GM23248 (cell line): ENCODE measurements at places on chromosomes 16 and 17. TPM values are rescaled to one million over a fixed set of nuclear protein-coding genes. Genes with fewer than 3 reads are reported as not detected.
A peak's percentile ranks its signal among the peaks of the same experiment; 100 is the strongest.

DNA sequence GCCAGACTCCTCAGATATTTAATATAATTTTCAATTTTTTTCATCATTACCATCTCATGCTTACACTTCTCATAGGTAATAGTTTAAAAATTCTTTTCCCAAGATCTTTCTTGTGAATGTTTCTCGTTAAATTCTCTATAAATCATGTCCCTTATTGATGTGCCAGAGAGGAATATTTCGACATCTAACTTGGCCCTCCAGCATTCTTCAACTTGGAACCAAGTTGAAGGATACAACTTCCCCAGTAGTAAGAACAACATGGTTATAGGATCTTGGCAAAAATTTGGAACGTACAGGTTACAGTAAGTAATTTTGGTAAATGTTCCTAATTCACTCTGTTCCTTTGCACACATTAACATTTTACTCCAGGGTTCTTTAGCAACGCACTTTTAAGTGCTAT lies 731.8 kb downstream of the CDH11 start:
- no peak overlapping the region for H3K27ac ChIP-seq
- no peaks in the 10 kb centered on the region for H3K27me3 ChIP-seq
- DNase-seq: no peak

DNA sequence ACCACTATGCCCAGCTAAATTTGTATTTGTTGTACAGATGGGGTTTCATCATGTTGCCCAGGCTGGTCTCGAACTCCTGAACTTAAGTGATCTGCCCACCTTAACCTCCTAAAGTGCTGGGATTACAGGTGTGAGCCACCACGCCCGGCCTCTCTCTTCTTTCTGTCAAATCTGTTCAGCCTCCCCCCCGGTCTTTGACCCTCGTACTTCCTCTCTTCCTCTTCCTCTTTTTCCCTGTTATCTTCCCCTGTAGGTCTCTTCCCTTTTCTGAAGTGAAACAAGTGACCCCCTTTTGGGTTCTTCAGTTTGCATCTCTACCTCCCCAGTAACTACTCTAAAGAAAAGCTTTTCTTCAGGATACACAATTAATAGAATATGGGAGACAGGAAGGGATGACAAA lies 31.7 kb upstream of the DHX40 start:
- no peak for DNase-seq
- peaks cover 4% of the 10 kb centered on the region; the same call in 1 of the 2 replicates for H3K27me3 ChIP-seq
- no peak overlapping the region for H3K4me3 ChIP-seq
- H3K36me3 ChIP-seq: no peaks in the 10 kb centered on the region
- H3K4me1 ChIP-seq: no peaks in the 10 kb centered on the region

GRCh38 chr16:67546761-67547422 lies 15.4 kb upstream of the CTCF start:
- H3K4me1 ChIP-seq: no peaks in the 10 kb centered on the region

GRCh38 chr16:4385066-4385788 lies 13.6 kb downstream of the VASN start:
- H3K27me3 ChIP-seq: no peaks in the 10 kb centered on the region
- peaks cover 7% of the 10 kb centered on the region; the same call in 1 of the 2 replicates for H3K36me3 ChIP-seq
- H3K4me1 ChIP-seq: peaks cover 62% of the 10 kb centered on the region
- peak overlapping the region; percentile 90 for H3K27ac ChIP-seq
- H3K4me3 ChIP-seq: no peak overlapping the region

- no peaks in the 10 kb centered on the region for H3K36me3 ChIP-seq
- H3K27ac ChIP-seq: no peak overlapping the region
- H3K27me3 ChIP-seq: no peaks in the 10 kb centered on the region
- DNase-seq: no peak
- H3K4me3 ChIP-seq: no peak overlapping the region
- H3K4me1 ChIP-seq: no peaks in the 10 kb centered on the region
Observed at GRCh38 chr16:661184-661821, 6.6 kb upstream of the RHOT2 start.

XYLT2 gene
- 43.6 and 70.1 TPM in 2 replicates for total RNA-seq

ARL16 gene
- 37.6 and 45.6 TPM in 2 replicates for total RNA-seq

GRCh38 chr16:4790871-4791270 lies 2.7 kb upstream of the SEPTIN12 start:
- no peaks in the 10 kb centered on the region for H3K4me1 ChIP-seq
- H3K36me3 ChIP-seq: no peaks in the 10 kb centered on the region
- no peaks in the 10 kb centered on the region for H3K27me3 ChIP-seq
- no peak for DNase-seq
- no peak overlapping the region for H3K4me3 ChIP-seq

DNA sequence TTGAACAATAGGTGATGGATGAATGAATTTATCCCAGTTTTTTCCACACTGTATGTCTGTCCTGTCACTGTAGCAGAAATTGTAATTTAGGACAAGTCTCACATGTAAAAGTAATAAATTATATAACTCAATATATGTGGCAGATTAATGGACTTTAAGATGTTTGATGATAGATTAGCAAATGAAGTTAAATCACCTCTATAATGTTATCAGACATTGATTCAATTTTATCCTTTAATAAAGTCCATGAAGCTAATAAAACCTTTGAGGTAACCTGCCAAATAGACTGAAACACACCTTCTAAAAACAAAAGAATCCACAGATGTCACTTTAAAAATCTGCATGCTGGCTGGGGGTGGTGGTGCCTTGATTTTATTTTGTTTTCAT lies 83.3 kb upstream of the CORO6 start:
- H3K27me3 ChIP-seq: no peaks in the 10 kb centered on the region
- H3K36me3 ChIP-seq: no peaks in the 10 kb centered on the region
- H3K4me1 ChIP-seq: peaks cover 31% of the 10 kb centered on the region
- DNase-seq: no peak

DNA sequence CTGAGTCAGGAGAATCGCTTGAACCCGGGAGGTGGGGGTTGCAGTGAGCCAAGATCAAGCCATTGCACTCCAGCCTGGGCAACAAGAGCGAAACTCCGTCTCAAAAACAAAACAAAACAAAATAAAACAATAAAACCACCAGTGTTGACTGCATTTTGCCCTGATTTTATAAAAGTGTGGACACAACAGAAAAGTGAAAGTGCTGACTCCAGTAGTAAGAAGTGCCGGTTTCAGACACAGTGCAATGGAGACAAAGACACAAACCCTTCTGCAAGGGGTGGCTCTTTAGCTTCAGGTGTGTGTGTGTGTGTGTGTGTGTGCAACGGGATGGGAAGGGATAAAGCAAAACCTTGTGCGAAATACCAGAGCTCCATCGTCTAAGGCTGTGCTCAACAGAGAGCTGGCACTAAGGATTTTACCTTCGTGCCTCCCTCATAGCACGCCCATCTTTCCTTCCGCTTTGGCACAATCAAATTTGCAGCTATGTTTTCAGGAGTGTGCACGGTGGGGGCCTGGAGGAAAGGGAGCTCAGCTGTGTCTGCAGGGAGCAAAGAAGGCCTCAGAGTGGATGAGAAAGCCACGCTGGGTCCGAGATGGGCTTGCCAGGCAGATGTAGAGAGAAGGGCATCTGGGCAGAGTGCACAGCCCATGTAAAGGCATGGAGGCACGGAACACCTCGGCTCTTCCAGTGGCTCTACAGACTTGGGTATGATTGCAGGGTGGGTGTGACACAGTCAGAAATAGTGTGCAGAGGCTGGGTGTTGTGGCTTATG lies 15.5 kb downstream of the MXRA7 start:
- H3K27me3 ChIP-seq: no peaks in the 10 kb centered on the region
- H3K4me3 ChIP-seq: peak overlapping the region; percentile 10; the same call in 1 of the 2 replicates
- DNase-seq: peak; percentile 57
- H3K27ac ChIP-seq: peak overlapping the region; percentile 98; the same call in 1 of the 2 replicates
- peaks cover 75% of the 10 kb centered on the region for H3K4me1 ChIP-seq
- no peaks in the 10 kb centered on the region for H3K36me3 ChIP-seq

GRCh38 chr16:11585460-11586377 lies 1.0 kb downstream of the LITAF start:
- H3K27ac ChIP-seq: peak overlapping the region; percentile 72
- H3K4me1 ChIP-seq: peaks cover 40% of the 10 kb centered on the region
- peak; percentile 60 for DNase-seq
- H3K27me3 ChIP-seq: no peaks in the 10 kb centered on the region

GRCh38 chr16:74226338-74226954 lies 70.2 kb upstream of the PSMD7 start:
- H3K4me1 ChIP-seq: no peaks in the 10 kb centered on the region
- peak; percentile 35 for DNase-seq
- H3K4me3 ChIP-seq: no peak overlapping the region
- no peaks in the 10 kb centered on the region for H3K36me3 ChIP-seq
- H3K27me3 ChIP-seq: no peaks in the 10 kb centered on the region
- no peak overlapping the region for H3K27ac ChIP-seq
